Fibroblast of skin of left biceps (primary cell): ENCODE measurements at places on chromosomes 12 and 14.

DNA sequence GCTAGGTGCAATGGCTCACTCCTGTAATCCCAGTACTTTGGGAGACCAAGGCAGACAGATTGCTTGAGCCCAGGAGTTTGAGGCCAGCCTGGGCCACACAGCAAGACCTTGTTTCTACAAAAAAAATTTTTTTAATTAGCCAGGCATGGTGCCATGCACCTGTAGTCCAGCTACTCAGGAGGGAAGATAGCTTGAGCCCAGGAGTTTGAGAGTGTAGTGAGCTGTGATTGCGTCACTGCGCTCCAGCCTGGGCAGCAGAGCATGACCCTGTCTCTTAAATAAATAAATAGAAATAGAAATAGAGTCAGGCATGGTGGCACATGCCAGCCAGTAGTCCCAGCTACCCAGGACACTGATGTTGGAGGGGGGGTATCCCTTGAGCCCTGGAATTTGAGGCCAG lies 36.7 kb upstream of the CLIP1 start:
- no peak for DNase-seq

DNA sequence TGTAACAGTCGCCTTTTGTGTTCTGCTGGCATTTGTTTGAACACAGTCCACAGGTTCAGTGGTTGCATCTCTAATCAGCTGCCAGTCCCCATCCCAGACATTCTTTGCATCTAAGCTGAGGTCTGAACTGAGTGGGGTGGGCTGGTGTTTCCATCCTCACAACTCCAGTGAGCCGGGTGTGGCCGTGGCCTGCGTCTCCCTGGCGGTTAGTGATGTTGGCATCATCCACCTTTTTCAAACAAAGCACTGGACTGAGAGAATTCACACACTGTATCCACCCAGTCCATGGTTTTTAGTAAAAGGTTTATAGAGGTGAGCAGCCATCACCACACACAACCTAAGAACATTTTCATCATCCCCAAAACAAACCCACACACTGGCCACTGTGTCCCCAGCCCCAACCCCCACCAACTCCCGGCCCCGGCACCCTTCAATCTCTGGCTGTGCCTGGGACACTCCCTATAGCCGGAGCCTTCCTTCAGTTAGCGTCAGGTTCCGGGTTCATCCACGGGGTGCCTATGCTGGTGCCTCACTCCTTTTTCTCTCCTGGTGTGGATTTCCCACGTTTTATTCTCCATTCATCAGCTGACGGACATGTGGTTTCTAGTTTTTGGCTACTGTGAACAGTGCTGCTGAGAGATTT lies 6.5 kb downstream of the DDX51 start:
- DNase-seq, result no peak

DNA sequence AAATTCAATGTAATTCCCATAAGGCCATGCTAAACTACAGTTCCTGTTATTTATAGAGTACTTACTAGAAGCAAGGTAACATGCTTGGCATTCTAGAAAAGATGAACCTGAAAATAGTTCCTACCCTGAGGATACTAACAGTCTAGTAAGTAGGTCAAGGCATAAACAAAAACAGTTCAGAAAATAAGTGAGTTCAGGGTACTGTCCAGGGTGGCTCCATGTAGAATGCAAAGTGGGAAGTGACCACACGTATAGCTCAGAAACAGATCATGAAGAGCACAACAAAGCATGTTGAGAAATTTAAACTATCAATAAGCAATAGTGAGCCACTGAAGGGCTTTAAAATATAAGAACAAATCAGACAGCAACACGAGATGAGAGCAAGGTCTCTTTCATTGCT lies 2.3 kb downstream of the TMED10 start:
- no peak for DNase-seq

GRCh38 chr12:45615268-45615667 lies 114.2 kb upstream of the ARID2 start:
- peak; percentile 15 for DNase-seq

DNA sequence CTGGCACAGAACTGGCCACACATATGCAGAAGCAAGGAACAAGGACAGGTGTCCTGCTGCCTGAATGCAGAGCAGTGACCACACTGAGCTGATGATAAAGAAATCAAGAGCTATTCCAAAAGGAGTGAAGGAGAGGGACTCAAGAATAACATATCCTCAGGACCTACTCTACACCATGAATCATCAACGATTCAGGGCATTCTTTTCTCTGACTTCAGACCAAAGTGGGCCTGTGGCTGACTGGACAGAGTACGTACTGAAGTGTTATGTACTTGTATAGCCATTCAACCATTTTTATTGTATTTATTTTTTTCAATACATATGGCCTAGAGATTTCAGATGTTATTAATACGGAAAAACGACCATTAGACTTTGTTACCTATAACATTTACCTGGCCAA lies 177.5 kb upstream of the TMTC1 start:
- no peak for DNase-seq
